ENCODE measurements at places on chromosomes 13 and 19.

DNA sequence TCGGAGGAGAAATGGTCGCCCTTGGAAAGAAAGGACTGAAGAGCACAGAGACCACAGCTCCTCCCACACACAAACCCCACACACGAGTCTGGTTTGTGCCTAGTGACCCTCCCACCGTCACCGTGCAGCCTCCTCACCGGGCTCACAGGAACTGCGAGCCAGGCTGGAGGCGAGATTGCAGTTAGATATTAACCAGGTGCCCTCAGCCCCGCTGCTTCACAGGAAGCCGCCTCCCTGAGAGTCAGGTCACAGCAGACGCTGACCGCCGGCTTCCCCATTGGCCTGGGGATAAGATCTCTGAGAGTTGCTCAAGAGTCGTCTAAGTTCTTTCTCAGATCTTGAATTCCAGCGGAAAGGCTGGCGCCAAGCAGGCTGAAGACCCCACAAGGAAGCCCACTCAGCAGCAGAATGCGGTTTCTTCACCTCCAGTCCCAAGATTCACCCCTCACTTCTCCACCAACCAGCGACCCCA lies 870 bp downstream of the ZNF44 start:
- peak; percentile 69 for DNase-seq

DNA sequence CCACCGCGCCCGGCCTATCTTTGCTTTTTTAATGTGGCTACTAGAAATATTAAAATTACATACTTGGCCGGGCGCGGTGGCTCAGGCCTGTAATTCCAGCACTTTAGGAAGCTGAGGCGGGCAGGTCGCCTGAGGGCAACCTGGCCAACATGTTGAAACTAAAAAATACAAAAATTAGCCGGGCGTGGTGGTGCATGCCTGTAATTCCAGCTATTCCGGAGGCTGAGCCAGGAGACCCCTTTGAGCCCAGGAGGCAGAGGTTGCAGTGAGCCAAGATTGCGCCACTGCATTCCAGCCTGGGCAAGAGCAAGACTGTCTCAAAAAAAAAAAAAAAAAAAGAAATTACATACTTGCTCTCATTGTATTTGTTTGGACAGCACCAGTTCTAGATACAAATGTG lies 34.8 kb upstream of the DPRX start:
- no peak for DNase-seq

DNA sequence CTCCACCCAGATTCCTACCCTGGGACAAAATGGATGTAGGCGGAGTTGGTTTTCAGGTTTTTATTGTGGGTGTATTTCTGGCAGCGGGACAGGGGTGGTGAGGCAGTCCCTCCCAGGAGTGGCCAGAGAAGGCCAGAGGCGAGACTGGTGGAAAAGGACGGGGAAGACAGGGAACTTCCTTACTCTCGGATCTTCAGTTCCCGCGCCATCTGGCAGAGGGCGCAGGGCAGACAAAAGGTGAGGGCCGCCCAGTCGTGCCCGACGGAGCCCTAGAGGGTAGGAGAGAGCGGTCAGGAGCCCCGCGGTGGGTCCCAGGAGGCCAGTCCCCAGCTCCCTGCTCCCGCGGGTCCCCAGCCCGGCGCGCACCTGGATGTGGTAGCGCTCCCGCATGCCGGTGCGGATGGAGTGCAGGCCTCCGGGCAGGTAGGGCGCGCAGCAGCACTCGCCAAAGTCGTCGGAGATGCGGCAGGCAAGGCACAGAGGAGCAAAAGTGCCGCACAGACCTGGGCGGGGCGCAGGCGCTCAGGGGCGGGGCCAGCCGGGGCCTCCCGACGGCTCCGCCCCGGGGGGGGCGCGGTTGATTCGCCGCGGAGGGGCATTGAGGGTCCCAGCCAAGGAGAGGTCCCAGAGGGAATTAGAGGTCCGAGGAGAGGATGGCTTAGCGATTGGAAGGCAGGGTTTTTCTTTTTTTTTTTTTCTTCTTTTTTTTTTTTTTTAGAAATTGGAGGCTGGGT lies 3.0 kb downstream of the CNFN start:
- DNase-seq, result peak; percentile 67

- peak; percentile 99 for DNase-seq
Measured at GRCh38 chr13:37492741-37493514, 105.6 kb downstream of the POSTN start.

- DNase-seq, result no peak
Measured at GRCh38 chr19:1076951-1077350, 10.0 kb downstream of the ARHGAP45 start.

DNA sequence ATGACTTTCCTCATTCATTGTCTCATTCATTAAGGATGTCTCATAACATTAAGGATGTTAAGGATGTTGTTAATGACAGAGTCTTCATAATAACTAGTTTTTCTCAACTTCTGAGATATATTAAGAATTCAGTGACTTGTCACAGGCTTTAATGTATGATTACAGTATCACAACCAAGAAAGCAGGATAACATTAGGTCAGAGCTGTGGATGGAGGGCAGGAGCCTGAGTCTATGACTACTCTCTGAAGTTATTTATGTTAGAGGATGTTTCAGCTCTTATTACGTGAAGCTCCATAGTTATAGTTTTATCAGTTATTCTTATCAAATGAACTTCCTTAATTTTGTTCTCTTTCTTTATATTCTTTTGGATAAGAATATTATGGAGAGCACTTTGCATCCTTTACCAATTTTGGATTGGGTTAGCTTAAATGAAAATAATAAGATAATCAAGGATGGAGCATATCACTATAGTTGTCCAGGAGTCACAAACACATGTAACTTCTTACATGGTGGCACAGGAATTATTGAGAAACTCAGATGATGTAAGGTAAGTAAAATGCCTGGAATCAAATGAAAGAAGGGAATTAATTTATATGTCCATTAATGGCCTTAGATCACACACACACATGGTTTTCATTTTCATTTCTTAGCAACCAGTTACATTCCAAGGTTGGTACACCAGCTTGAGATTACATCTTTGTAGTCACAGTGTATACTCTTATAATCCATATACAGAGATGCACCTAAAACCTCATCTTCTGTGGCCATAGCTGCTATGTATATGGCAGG lies 57.0 kb downstream of the SLC10A2 start:
- DNase-seq, result peak; percentile 72

- peak; percentile 75 for DNase-seq
Measured at GRCh38 chr19:12666265-12667048, at the start of the genes MAN2B1 and WDR83. TSS of gene MAN2B1 (minus strand) at chr19:12666742. CDS start at chr19:12666701, 41 bp downstream. TSS of gene WDR83 (plus strand) at chr19:12666807. CDS start at chr19:12669791, 2,984 bp downstream.

- peak; percentile 63 for DNase-seq
Measured at GRCh38 chr19:15378534-15379082, 979 bp downstream of the AKAP8 start.

- peak; percentile 48 for DNase-seq
Measured at GRCh38 chr19:33374236-33374714, 766 bp downstream of the CEBPG start.

DNA sequence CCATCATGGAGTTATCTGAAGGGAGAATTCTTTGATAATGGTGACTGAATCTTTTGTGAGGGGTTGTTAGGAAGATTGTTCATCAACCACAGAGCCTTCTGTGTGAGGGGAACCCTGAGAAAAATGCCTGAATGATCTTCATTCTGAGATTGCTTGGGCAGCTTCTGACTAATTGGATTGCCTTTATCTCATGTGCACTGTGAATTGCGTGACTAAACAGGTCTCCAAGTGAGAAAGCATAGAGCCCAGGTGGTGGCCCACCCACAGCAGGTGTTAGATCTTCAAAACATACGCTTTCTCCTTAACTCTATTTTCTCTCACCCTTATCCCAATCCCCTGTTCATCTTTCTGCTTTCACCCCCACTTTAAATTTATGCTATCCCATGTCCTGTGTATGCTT lies 58.3 kb downstream of the DOCK9 start:
- DNase-seq, result no peak

- DNase-seq, result no peak
Measured at GRCh38 chr13:23654111-23655110, 84.2 kb downstream of the TNFRSF19 start.

- no peak for DNase-seq
Measured at GRCh38 chr19:37007587-37008220, 70.5 kb upstream of the ZNF420 start.

- no peak for DNase-seq
Measured at GRCh38 chr13:20035130-20035529, 76.6 kb downstream of the ZMYM2 start.

- peak; percentile 4 for DNase-seq
Measured at GRCh38 chr19:31146546-31147183, 202.6 kb downstream of the TSHZ3 start.

- DNase-seq, result no peak
Measured at GRCh38 chr19:56085571-56086275, 35.4 kb downstream of the ZNF787 start.

DNA sequence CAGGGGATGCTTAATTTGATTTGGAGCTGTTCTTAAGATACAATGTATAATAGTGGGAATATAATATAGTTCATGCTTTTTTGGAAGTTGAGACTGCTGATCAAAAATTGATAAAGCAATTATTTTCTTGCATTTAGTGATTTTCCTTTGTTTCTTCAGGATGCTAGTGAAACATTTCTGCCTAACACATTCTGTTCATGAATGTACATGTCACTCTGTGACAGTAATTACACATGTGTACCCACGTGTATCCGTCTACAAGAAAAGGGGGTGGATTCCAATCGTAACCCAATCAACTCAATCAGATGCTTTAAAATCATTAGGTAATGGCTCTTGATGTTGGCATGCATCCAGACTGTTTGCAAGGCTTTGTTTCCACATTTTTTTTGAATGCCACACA lies 5.0 kb upstream of the FRY start:
- no peak for DNase-seq

- DNase-seq, result no peak
Measured at GRCh38 chr13:51218626-51219025, 3.6 kb upstream of the FAM124A start.

DNA sequence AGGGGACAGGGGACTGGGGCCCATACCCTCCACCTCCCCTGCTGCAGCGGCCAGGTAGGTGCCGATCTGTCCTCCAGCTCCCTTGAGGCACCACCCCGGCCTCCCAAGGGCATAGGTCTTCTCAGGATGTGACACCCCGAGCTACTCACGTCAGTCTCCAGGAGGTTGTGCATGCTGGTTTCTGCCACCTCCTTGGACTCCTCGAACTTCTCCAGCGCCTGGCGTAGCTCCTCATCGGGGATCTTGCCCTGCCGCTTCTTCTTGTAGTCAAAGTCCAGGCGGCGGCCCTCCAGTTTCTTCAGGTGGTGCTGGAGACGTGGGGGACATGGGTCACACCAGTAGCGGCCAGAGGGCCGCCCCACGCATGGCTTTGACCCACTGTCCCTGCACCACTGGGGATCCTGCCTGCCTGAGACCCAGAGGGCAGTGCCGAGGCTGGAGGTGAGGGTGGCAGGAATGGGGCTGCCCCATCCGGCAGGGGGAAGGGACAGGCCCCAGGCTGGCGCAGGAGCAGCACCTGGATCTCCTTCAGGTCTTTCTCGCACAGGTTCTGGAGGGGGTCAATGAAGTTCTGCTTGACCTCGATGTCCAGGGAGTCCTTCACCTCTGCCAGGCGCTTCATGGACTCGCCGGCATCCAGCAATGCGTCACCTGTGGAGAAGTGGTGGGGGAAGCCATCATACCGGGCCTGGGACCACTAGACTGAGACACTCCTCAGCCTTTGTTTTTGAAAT lies 20.4 kb downstream of the MPND start:
- no peak for DNase-seq

- DNase-seq, result peak; percentile 50
Measured at GRCh38 chr13:32624441-32624840, 38.2 kb downstream of the PDS5B start.

- peak; percentile 96 for DNase-seq
Measured at GRCh38 chr19:41367848-41368301, 3.9 kb upstream of the B9D2 start.

GRCh38 chr13:75352641-75353327 lies 129.2 kb downstream of the TBC1D4 start:
- peak; percentile 24 for DNase-seq

GRCh38 chr13:56400774-56401173 lies 739.9 kb upstream of the PRR20A start:
- DNase-seq, result no peak

GRCh38 chr13:24076636-24077035 lies 83.9 kb upstream of the SPATA13 start:
- DNase-seq, result no peak

- no peak for DNase-seq
Measured at GRCh38 chr13:32432856-32433255, 4.9 kb upstream of the N4BP2L1 start.

DNA sequence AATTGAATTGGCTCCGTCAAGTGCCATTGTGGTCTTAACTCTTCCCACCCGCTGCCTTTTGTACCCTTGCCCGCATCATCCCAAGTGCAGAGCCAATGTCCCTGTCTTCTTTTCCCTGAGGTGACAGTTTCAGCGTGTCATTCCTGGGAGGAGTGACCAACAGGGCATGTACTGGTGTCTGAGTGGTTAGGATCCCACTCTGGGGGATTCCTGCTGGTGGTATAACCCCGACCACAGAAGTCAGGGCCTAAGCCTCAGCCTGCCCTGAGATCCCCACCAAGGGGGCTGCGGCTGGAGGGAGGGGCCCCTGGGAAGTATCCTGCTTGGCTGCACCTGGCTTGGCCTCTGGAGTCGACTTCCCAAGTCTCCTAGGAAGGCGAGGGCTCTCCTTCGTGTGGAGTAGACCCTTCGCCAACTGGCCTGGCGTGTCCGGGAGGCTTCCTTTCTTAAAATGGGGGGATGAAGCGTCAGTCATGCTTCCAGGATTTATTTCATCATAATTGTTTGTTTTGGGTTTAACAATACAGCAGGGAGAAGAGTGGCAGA lies 40.6 kb downstream of the NFIX start:
- no peak for DNase-seq

GRCh38 chr13:85661675-85662074 lies 137.5 kb downstream of the SLITRK6 start:
- no peak for DNase-seq

DNA sequence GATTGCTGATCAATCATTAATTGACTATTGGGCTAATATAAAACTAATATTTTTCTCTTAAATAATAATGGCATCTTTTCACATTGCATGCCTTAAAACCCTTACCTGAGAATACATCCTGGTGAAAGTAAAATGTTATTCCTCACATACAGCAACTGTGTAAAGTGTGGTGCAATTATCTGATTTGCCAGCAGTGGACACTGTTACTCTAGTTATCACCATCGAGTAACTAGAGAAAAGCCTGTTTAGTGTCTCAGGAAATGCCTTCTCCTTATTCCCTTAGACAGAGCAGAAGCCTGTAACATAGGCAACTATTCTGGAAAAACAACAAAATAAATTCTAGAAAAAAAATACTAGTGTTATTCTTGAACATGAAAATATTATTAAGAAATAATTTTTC lies 459.8 kb downstream of the FGF14 start:
- peak; percentile 19 for DNase-seq

DNA sequence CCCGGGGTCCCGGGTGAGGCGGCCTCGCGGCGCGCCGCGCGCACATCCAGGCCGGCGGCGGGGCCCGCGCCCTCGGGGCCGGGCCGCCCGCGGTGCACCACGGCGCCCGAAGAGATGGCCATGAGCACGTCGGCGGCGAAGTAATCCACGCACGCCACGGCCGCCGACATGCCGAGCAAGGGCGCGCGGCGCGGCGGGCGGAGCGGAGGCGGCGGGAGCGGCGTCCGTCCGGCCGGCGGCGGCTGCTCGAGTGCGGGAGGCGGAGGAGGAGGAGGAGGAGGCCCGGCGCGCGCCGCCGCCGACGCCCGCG lies at the start of gene KLF16:
Gene KLF16, minus strand, starts transcription at position 252 of the 310 bp plus-strand sequence. Its CDS starts 82 bp downstream, at position 170.
- no peak for DNase-seq
